A549 treated with dexamethasone at 1 μM for 4 hours (cell line): ENCODE measurements at places on chromosomes 6 and 20. TPM values are rescaled to one million over a fixed set of nuclear protein-coding genes. Genes with fewer than 3 reads are reported as not detected.

The SGK2 gene
- 6.3 to 8.3 TPM (median 7.1 TPM) in 5 replicates for total RNA-seq

The HEY2 gene
- 0.04 to 0.05 TPM in 2 of 5 replicates, not detected in the others for total RNA-seq

The DSP gene
- total RNA-seq = 36.3 to 56.9 TPM (median 48.8 TPM) in 5 replicates

The SIRPB2 gene
- total RNA-seq = not detected in 5 replicates

The LY6G6D gene
- total RNA-seq = not detected in 5 replicates

The TFAP2B gene
- total RNA-seq = not detected in 5 replicates

The PPARD gene
- total RNA-seq = 4.7 to 7.3 TPM (median 6.7 TPM) in 5 replicates

The THBD gene
- total RNA-seq = 110 to 160 TPM (median 137 TPM) in 5 replicates

The ARMC12 gene
- 0.23 to 1.1 TPM (median 0.74 TPM) in 5 replicates for total RNA-seq

The RFX6 gene
- not detected in 5 replicates for total RNA-seq

The GPR6 gene
- not detected in 5 replicates for total RNA-seq

The ATP6V1G2 gene
- total RNA-seq = 0.42 to 0.88 TPM (median 0.78 TPM) in 5 replicates

The TCF15 gene
- not detected in 5 replicates for total RNA-seq

The MROH8 gene
- 0.70 to 1.6 TPM (median 1.4 TPM) in 5 replicates for total RNA-seq

The GPLD1 gene
- 0.45 to 1.4 TPM (median 1.3 TPM) in 5 replicates for total RNA-seq

The PTK6 gene
- total RNA-seq = 2.0 to 4.2 TPM (median 2.8 TPM) in 5 replicates

The ZSCAN12 gene
- total RNA-seq = 1.3 to 2.2 TPM (median 1.8 TPM) in 5 replicates

The TSHZ2 gene
- not detected in 5 replicates for total RNA-seq

The SLC26A8 gene
- total RNA-seq = 0.02 TPM in 1 of 5 replicates, not detected in the others

The FAM110A gene
- total RNA-seq = 5.1 to 10.5 TPM (median 10.0 TPM) in 5 replicates
